ENCODE measurements at places on chromosomes 12 and 14.
A peak's percentile ranks its signal among the peaks of the same experiment; 100 is the strongest.

GRCh38 chr14:100740929-100741328, 14.2 kb downstream of the DLK1 start:
- DNase-seq, result no peak

DNA sequence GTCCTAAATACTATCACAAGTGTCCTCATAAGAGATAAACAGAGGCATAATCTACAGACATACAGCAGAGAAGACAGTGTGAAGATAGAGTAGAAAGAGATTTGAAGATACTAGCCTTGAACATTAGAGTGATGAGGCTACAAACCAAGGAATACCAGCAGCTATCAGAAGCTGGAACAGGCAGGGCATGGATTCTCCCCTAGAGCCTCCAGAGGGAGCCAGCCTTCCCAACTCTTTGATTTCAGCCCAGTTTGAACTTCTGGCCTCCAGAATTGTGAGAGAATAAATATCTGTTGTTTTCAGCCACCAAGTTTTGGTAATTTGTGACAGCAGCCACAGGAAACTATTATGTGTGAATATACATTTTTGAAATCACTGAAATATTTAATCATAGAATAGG, 47.2 kb downstream of the CCDC91 start:
- no peak for DNase-seq

DNA sequence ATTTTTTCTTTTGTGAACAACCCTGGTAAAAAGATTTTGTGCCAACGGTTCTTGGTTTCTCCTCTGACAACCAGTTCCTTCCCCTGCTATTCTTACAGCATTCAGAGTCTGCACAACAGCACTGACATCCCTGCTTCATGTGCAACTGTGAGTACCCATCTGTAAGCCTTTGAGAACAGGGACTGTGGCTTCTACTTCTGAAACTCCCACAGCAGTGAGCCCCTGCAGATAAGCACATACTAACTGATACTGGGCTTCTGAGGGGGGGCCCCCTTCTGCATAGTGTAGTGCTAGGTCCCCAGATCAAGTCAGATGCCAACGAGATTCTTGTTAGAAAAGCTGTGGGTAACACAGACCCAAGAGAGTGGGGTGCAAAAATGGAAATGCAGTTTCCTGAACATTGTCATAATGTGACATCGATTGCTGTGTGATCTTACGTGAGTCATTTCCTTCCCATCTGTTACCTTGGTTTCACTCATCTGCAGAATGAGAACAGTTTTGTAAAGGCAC, 11.1 kb upstream of the NINJ2 start:
- no peak for DNase-seq

GRCh38 chr14:96094211-96094610, 55.0 kb downstream of the C14orf132 start:
- DNase-seq, result no peak

DNA sequence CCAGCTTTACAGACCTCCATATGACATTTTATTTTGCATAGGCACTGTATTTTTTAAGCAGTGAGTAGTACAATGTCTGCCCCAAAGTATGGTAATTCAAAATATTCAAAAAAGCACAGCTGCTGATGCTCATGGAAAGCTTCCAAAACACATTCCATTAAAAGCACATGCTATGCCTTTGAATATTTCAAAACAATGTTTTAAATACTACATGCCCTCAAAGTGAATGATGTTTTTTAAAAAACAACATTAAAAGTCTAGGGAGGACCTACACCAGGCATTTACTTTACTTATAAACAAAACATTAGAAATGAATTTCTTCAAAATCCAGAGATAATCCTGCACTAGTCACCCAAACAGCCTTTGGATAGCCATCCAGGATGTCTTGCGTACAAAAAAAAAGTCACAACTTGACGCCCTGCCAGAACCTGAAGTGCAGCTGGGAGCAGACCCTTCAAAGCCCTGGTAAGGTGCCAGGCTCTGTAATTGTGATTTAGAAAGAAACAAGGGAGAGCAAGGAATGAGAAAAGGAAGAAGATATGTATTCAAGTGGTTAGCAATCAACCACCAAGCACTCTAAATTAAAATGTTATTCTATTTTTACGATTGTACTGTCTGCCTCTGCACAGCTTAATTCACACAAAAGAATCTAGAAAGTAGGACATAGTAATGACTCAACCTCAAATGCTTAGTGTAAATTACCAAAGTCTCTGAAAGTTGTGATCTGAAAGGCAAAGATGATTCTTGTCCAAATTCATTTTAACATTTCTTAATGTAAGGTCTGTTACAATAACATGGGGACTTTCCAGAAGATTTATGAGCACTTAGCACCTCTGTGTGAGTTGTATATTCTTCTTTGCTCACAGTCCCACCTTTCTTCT, 31.9 kb downstream of the CEP83 start:
- DNase-seq, result peak; percentile 49

DNA sequence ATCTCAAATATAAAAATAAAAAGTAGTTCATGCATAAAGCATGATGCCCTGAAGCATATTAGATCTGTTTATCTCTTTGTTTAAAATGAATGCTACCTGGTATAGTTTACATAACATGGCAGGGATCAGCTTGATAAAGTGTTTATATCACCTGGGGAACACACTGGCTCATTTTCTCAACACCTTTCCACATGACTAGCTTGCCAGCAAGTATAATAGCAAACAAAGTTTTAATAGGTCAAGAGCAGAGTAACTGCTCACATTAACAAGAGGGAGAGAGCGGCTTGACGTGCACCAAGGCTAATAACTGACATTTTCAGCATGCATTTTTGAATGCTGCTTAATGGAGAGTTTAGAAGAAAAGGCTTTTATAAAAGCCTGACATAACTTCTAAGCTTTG, 246.4 kb downstream of the EGLN3 start:
- DNase-seq, result no peak

DNA sequence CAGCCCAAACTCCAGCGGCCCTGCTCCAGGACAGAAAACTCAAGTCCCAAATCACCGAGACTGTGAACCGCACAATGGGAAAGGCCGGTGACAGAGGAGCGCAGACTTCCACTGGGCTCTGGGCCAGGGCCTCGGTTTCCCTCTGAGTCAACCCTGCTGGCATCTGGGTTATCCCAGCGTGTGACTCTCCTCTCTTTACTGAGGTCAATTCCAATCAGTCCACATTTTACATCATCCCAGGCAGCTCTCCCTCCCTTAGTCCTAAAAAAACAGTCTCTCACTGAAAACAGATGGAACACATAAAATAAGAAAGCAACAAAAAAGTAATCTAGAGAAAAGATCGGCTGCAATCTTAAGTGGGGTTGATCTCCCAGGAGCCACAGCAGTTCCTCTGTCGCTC, 36.9 kb downstream of the ITPK1 start:
- no peak for DNase-seq

DNA sequence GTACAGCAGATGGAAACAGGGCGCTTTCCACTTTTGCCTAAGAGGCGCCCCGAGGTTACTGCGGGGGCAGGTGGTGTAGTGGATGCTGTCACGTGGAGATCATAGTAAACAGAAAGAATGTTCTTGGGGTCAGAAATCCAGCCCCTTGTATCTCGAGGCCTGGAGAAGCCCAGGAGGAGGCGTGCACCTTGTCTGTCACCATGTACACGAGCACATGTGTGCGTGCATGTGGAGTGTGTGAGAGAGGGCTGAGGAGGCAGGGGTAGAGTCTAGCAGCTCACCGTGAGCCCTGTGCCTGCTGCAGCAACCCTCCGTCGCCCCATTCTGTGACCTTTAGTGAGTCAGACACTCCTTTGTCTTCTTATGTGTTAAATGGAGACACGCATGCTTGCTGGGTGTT, 59.0 kb downstream of the CACNA1C start:
- DNase-seq, result no peak

DNA sequence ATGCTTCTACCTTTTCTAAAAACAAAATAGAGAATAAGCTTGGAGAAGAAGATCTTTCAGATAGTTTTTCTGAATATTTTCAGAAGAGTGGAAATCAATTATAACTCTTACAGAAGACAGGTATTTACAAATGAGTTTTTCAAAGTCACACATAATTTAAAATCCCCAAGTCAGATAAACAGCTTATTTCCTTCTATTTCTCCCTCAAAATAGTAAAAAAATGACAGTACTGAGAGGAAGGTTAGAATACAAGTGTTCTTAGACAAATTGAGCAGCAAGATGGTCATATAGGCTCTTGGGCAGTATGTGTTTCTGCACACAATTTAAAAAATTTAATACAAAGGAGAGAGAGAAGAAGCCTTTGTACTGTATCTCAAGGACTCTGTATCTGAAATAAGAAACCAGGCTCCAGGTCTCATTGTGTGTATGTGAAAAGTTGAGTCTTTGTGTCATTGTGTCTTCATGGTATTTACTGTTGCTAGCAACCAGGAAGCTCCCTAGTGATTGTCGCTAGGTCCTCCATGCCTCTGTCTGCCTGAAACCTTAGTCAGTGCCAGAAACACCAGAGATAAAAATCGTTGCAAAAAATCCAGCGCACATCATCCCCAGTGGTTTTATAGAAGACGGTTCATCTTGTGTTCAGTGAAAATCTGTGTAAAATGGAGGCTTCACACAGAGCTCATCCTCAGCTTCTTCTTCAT, 12.9 kb upstream of the TUBA1A start:
- DNase-seq, result no peak

GRCh38 chr12:25681580-25681979, 128.5 kb upstream of the LMNTD1 start:
- no peak for DNase-seq

DNA sequence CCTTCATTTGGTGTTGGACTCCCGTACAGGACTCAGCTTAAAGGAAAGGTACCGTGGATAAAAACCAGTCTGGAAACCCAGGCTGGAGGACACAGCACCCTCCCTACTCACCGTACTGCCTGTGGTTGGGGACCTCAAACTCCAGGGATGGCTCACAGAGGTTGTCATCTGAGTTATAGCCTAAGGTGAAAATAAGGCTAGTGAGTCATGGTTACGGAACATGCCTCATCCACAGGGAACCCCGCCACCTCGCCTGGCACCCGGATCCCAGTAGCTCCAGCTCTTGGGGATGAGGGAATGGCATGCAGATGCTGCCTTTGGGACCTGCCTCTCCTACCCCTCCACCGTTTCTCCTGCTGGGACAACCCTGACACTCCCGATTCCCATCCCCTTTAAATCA, 36.8 kb upstream of the GPR68 start:
- DNase-seq, result no peak

DNA sequence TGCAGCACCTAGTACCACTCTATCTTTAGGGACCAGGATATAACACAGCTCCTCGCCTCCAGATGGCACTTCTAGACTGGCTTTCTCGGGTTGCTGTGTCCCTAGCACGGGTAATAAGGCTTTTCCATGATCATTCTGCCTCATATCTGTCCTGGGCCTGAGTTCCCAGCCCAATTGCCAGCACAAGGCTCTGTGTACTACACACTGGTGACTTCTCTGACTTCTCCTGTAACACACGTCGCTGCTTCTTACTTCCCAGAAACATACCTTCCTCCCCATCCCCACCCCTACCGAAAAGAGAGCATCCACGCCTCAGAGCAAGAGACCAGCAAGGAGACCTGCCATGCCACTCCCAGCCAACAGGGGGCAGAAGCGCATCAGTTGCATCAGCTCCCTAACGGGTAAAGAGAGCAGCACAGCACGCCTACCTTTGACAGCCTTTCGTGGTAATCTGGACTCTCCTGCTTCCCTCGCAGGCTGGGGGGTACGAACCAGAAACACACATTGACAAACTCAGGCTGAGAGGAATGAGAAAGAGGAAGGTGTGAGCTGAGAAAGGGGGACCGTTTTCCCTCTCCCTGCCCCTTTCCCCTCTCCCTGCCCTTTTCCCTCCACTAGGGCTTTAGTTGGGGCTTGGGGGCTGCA, 21.2 kb upstream of the ZNF740 start:
- DNase-seq, result peak; percentile 81

DNA sequence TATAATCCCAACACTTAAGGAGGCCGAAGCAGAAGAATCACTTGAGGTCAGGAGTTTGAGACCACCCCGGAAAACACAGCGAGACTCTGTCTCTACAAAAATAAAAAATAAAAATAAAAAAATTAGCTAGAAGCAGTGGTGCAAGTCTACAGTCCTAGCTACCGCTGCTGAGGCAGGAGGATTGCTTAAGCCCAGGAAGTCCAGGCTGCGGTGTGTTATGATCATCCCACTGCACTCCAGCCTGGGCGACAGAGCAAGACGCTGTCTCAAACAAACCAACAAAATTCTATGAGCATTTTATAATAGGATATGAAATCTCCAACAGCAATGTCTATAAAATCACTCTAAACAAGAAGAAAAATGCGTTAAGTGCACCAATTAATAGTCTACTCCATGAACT, 75.3 kb downstream of the PPP1R12A start:
- DNase-seq, result no peak

GRCh38 chr12:50021031-50021430, 4.3 kb downstream of the RACGAP1 start:
- DNase-seq, result no peak

DNA sequence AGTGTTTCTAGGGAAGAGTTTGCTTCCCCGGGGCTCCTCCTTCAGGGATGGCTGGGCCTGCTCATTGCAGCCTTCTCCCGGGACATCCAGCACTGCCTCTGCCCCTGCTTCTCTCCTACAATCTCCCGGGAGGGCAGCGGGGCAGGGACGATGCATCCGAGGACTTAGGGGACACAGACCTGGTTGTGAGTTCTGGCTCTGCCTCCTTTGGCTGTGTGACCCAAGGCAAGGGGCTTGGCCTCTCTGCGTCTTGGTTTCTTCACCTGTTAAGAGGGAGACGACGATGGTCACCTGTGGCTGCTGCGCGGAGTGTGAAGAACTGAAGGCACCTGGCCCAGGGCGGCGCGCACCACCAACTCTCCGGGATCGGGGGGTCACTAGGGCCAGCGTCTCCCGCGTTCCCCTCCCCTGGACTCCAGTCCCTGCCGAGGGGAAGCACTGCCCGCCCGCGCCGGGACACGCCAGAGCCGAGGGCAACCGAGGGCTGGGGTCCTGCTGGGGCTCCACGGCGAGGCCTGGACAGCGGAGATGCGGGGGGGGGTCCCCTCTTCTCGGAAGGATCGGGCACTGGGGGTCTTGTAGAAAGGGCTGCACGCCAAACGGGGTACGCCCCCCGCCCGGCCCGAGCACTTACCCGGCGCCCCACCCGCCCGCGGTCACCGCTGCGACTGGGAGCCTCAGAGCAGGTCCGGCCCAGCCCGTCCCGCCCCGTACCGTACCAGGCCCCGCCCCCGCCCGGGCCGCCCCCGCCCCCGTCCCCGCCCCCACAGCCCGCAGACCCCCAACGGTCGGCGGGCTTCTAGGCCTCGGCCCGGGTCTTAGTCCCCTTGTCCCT, at the start of gene HVCN1:
Gene HVCN1 (minus strand): TSS at position 670 of the 835 bp plus-strand sequence. CDS start 5,870 bp downstream, outside the sequence.
- no peak for DNase-seq

- DNase-seq, result no peak
Observed at GRCh38 chr12:23921099-23921856, 28.2 kb downstream of the SOX5 start.

GRCh38 chr12:51392556-51393237, 1.5 kb upstream of the GALNT6 start:
- DNase-seq, result no peak

DNA sequence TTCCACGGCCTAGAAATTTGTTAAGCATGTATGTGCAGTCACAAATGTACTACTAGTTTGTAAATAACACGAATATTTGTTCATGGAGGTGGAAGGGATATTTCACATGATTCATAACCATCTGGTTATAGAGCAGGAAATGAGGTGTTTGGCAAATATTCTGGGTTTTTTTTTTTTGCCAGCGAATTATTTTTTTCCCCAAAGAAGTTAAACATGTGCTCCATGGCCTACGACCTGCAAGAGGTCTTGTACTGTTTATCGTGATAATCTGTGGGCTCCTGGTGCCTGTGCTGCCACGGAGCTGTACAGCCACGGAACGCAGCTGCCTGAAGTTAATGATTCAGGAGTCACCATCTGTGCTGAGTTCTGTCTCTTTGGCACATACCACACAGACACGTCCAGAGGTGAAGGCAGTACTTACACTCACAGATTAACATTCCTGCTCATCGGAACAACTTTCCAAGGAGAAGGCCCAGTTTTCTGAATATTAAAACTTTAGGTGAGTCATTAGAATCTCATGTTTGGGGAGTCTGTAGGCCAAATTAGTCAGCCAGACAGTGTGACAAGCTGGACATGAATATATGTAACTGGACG, 156.3 kb downstream of the TMX1 start:
- DNase-seq, result no peak
